GM18507 (cell line): ENCODE measurements at places on chromosomes 2 and 18.

GRCh38 chr2:61016392-61017002, 1.0 kb upstream of the PEX13 start:
- DNase-seq, result no peak

DNA sequence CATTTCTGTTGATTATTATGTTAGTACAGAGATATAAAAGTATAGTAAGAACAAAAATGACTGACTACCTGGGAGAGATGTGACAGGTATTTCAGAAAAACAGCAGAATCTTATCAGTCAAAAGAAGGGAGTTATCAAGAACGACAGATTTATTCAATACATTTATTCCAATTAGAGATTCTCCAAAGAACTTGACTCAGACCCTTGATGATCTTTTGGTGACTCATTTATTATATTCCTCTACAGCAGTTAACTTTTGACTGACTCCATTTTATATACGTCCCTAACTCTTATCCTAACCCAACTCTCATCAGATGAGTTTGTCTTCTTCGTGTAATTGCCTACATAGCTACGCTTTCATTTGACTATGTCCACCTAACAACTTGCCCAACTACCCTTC, 91.1 kb downstream of the C2orf74 start:
- no peak for DNase-seq

- DNase-seq, result no peak
Observed at GRCh38 chr18:55455938-55456337, 132.1 kb downstream of the TCF4 start.

- no peak for DNase-seq
Observed at GRCh38 chr2:127733816-127734537, 32.7 kb downstream of the SFT2D3 start.

- DNase-seq, result no peak
Observed at GRCh38 chr2:189318761-189319160, 122.5 kb upstream of the WDR75 start.

DNA sequence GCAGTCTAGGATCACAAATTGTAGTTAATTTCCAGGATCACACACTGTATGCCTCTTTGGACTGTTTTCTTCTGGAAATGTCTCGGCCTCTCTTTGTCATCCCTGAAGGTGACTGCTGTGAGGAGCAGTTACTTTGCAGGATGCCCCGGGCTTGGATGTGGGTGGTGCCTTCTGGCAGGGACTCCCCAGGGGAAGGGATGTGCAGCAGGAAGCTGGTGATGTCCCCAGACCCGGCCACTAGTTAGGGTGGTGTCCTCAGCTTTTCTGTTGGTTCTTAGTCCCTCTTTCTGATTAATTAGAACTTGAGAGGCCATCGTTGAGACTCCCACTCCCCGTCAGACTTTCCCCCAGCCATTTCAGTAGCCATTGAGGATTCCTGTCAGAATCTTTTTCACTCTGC, 286.6 kb upstream of the HDAC4 start:
- no peak for DNase-seq

- DNase-seq, result no peak
Observed at GRCh38 chr2:106105151-106105922, 88.8 kb downstream of the UXS1 start.

GRCh38 chr2:240591226-240591625, 4.7 kb downstream of the CAPN10 start:
- no peak for DNase-seq

GRCh38 chr2:201158111-201158929, 24.6 kb upstream of the CASP10 start:
- DNase-seq, result peak; percentile 39
